ENCODE measurements at places on chromosomes 1 and 21. TPM values are rescaled to one million over a fixed set of nuclear protein-coding genes. Genes with fewer than 3 reads are reported as not detected.
A peak's percentile ranks its signal among the peaks of the same experiment; 100 is the strongest.

GRCh38 chr1:58883037-58883887 is 99.4 kb upstream of the JUN start:
- H3K36me3 ChIP-seq, result no peaks in the 10 kb centered on the region
- H3K27ac ChIP-seq, result peak overlapping the region; percentile 31
- peaks cover 10% of the 10 kb centered on the region for H3K27me3 ChIP-seq
- no peak for ATAC-seq
- peaks cover 10% of the 10 kb centered on the region for H3K4me1 ChIP-seq

GRCh38 chr1:244325056-244325758 is 126.5 kb downstream of the ADSS2 start:
- H3K27me3 ChIP-seq, result no peaks in the 10 kb centered on the region
- H3K36me3 ChIP-seq, result no peaks in the 10 kb centered on the region
- H3K27ac ChIP-seq, result peak overlapping the region; percentile 97
- ATAC-seq, result peak; percentile 69
- H3K4me1 ChIP-seq, result peaks cover 17% of the 10 kb centered on the region

- no peak overlapping the region for H3K27ac ChIP-seq
- ATAC-seq, result no peak
- H3K4me3 ChIP-seq, result no peak overlapping the region
- H3K36me3 ChIP-seq, result peaks cover 66% of the 10 kb centered on the region
These were observed 84.2 kb downstream of the RABGAP1L start for GRCh38 chr1:174243451-174244000.

GRCh38 chr1:179034720-179035119 is 9.0 kb downstream of the FAM20B start:
- peak; percentile 76 for ATAC-seq
- H3K27me3 ChIP-seq, result no peaks in the 10 kb centered on the region
- H3K4me1 ChIP-seq, result peaks cover 59% of the 10 kb centered on the region
- H3K27ac ChIP-seq, result peak overlapping the region; percentile 86
- peak overlapping the region; percentile 58 for H3K4me3 ChIP-seq

DNA sequence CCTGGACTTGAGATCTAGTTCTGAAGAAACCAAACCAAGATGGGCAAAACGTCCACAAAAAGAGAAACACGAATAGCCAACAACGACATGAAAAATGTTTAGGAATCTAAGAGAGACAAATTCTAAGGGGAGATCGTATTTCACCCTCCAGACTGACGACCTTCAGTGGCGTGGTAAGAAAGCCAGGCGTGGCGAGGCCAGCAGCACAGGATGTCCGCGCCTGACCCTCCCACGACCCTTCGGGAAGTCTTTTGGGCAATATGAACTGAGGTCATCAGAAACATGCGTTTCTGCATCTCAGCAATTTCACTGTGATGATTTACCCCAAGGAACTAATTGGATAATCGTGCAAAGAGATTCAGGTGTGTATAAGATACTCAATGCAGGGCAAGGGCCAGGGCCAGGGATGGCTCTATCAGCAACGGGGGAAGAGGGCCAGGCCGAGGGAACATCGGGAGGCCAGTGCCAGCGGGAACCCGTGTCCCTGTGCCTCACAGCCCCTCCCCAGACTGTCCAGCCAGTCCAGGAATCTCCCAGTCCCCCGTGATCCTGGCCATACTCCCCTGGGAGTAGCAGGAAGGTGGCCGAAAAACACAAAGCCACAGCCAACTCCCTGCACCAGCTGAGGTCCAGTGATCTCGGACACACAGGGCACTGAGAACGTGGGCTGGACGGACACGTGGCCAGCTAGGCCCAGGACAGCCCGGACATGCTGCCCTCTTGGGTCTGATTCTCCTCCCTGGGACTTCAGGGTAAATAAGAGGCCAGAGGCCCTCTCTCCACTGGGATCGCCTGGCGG is 53.6 kb upstream of the ADARB1 start:
- no peak overlapping the region for H3K27ac ChIP-seq
- H3K4me1 ChIP-seq, result peaks cover 5% of the 10 kb centered on the region
- no peak overlapping the region for H3K4me3 ChIP-seq
- H3K36me3 ChIP-seq, result peaks cover 7% of the 10 kb centered on the region
- peaks cover 22% of the 10 kb centered on the region for H3K27me3 ChIP-seq

- H3K27me3 ChIP-seq, result peaks cover 15% of the 10 kb centered on the region
- H3K27ac ChIP-seq, result no peak overlapping the region
- H3K36me3 ChIP-seq, result no peaks in the 10 kb centered on the region
These were observed 8.3 kb upstream of the GPR89B start for GRCh38 chr1:147919896-147920295.

DNA sequence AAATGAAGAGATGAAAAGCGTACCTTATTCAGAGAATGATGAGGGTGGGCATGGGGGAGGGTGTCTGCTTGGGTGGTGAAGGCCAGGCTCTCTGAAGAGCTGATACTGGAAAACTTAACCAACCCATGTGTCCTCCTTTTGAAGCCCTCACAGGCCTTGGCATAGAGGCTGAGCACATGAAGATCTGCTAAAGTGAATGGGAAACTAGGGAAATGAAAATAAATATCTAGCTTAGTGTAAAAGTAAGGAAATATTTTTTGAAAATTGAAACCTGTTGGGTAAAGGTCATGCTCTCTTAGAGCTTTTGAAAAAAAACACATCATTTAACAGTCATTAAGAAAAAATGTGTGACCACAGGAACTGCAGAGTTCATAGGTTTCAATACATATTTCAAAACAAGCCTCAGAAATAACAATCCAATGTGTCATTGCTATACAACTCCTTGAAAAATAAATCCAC is 40.5 kb upstream of the RALGPS2 start:
- ATAC-seq, result peak; percentile 34
- H3K4me1 ChIP-seq, result no peaks in the 10 kb centered on the region
- no peak overlapping the region for H3K4me3 ChIP-seq
- H3K27ac ChIP-seq, result no peak overlapping the region
- H3K36me3 ChIP-seq, result no peaks in the 10 kb centered on the region
- peaks cover 19% of the 10 kb centered on the region for H3K27me3 ChIP-seq

- H3K4me3 ChIP-seq, result no peak overlapping the region
- no peaks in the 10 kb centered on the region for H3K36me3 ChIP-seq
- H3K27ac ChIP-seq, result no peak overlapping the region
- H3K4me1 ChIP-seq, result peaks cover 9% of the 10 kb centered on the region
These were observed 35.3 kb upstream of the ACTRT2 start for GRCh38 chr1:2985694-2986548.

DNA sequence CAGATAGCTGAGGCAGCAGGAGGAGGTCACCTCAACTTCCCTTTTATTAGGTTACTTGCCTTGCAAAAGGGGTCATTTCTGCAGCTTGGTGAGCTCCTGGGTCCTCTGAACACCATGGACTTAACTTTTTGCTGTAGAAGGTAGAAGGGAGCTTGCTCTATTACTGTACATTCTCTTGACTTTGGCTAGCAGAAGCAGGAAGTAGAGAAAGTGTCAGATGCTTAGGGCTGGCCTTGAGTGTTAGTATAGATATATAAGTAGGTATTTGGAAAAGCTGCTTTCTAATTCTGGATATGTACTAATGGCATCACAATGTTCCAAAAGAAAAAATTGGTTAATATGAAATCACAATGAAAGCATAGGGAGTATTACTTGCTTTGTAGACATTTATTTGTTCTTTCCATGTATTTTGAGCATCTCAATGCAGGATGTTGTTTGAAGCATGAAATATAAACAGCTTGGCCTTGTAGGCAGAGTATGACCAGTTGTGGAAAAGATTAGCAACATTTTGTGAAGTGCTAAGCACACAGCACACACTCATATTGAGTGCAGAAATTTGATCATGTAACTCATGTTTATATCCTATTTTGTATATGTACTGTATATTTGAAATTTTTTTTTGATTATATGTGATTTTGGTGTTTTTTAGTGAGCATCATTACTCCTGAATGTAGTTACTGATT is 108.8 kb downstream of the DYRK1A start:
- no peaks in the 10 kb centered on the region for H3K27me3 ChIP-seq
- ATAC-seq, result no peak
- peaks cover 32% of the 10 kb centered on the region for H3K4me1 ChIP-seq
- H3K4me3 ChIP-seq, result no peak overlapping the region

- no peaks in the 10 kb centered on the region for H3K27me3 ChIP-seq
- no peaks in the 10 kb centered on the region for H3K36me3 ChIP-seq
- H3K27ac ChIP-seq, result peak overlapping the region; percentile 94
- H3K4me3 ChIP-seq, result peak overlapping the region; percentile 93
- H3K4me1 ChIP-seq, result peaks cover 10% of the 10 kb centered on the region
These were observed 46.7 kb downstream of the H3-3A start for GRCh38 chr1:226108935-226109828.

- no peak overlapping the region for H3K27ac ChIP-seq
- ATAC-seq, result no peak
- peaks cover 16% of the 10 kb centered on the region for H3K27me3 ChIP-seq
- no peak overlapping the region for H3K4me3 ChIP-seq
These were observed 46.8 kb downstream of the ELAVL4 start for GRCh38 chr1:50155541-50155940.

GRCh38 chr1:171772312-171772711 is 9.1 kb upstream of the METTL13 start:
- no peak overlapping the region for H3K27ac ChIP-seq
- ATAC-seq, result no peak
- no peak overlapping the region for H3K4me3 ChIP-seq
- H3K4me1 ChIP-seq, result peaks cover under 1% of the 10 kb centered on the region
- no peaks in the 10 kb centered on the region for H3K36me3 ChIP-seq

DNA sequence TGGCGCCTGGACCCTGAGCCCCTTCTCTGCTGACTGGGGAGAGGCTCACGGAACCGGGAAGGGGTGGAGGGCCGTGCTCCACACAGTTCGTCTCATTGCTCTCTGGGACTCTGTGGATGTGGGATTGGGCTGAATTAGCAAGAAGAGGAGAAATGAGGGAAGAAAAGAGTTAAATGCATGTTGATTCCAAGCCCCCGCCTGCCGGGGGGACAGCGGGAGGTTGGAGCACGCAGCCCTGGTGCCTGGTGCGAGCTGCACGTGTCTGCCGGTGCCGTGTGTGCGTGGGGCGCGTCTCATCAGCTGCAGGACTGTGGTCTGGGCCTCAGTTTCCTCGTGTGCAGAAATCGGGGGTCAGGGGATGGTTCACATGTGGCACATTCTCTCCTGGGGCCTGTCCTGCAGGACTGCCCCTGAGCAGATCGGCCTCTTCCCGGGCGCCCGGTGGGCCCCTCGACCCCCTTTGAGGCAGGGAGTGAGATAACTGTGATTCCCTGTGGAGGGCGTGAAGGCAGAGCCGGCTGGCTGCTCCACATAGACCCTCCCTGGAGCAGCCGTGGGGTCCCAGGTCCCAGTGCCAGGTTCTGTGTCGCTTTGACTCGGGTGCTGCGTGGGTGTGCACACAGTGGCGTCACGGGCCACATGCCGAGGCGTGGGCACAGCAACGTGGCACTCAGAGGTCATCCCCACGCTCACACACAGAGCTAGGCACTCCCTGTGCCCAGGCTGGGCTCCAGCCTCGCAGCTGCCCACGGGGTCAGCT is 11.4 kb downstream of the SAMD11 start:
- peaks cover 14% of the 10 kb centered on the region for H3K27me3 ChIP-seq
- H3K4me1 ChIP-seq, result no peaks in the 10 kb centered on the region
- no peak overlapping the region for H3K27ac ChIP-seq
- ATAC-seq, result no peak

- H3K27me3 ChIP-seq, result no peaks in the 10 kb centered on the region
- no peaks in the 10 kb centered on the region for H3K4me1 ChIP-seq
- no peaks in the 10 kb centered on the region for H3K36me3 ChIP-seq
These were observed 386.2 kb upstream of the ADGRL2 start for GRCh38 chr1:81414488-81415015.

DNA sequence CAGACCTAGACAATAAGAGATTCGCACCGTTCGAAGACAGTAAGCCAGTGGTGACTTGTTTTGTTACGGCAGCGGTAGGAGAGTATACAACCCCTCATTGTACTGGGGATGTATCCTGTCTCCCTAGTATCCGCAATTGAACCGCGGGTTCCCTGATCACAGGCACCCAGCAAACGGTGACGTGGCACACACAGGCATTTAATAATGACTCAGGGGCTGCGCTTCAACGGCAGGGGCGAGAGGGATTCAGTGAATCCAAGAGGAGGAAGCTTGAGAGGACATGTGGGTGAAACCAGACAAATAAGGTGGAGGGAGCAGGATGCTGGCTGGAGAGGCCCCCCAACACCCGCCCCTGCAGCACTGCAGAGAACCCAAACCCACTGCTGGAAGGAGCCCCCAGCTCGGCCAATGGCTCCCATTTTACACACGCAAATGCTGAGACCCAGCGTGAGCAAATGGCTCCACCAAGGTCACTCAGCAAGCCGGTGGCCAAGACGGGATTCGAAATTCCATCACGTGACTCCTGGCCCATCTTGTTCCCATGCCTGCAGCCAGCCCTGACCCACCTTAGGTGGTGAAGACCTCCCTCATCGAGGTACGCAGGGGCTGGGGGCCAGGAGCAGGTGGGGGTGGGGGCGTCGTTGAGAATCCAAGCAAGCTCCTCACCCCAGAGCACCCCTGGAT is 149.9 kb downstream of the SYF2 start:
- H3K4me3 ChIP-seq, result no peak overlapping the region
- no peaks in the 10 kb centered on the region for H3K4me1 ChIP-seq
- no peaks in the 10 kb centered on the region for H3K36me3 ChIP-seq
- peak overlapping the region; percentile 64 for H3K27ac ChIP-seq
- ATAC-seq, result no peak
- no peaks in the 10 kb centered on the region for H3K27me3 ChIP-seq

DNA sequence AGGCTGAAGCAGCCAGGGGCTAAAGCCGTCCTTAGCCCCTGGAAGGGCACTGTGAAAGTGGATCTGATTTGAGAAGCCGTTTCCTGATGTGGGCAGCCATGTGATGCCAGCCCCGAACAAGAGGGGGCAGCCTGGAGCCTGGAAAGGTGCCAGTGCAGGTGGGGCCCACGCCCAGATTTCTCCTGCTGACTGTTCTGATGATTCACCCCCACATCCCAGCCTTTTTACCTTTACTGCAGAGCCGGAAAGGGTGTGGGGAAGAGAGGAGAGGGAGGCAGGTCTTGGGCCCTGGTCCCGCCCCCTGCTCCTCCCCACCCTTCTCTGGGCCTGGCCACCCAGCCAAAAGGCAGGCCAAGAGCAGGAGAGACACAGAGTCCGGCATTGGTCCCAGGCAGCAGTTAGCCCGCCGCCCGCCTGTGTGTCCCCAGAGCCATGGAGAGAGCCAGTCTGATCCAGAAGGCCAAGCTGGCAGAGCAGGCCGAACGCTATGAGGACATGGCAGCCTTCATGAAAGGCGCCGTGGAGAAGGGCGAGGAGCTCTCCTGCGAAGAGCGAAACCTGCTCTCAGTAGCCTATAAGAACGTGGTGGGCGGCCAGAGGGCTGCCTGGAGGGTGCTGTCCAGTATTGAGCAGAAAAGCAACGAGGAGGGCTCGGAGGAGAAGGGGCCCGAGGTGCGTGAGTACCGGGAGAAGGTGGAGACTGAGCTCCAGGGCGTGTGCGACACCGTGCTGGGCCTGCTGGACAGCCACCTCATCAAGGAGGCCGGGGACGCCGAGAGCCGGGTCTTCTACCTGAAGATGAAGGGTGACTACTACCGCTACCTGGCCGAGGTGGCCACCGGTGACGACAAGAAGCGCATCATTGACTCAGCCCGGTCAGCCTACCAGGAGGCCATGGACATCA is at the start of gene SFN:
SFN (plus strand) TSS at position 369 of the 904 bp plus-strand sequence; CDS start at position 433, 64 bp downstream.
- H3K27ac ChIP-seq, result peak within 1 kb of the TSS; percentile 85
- H3K4me1 ChIP-seq, result peaks cover 23% of the 10 kb centered on the region
- H3K27me3 ChIP-seq, result no peaks in the 10 kb centered on the region
- peak within 1 kb of the TSS; percentile 87 for H3K4me3 ChIP-seq
- no peaks in the 10 kb centered on the region for H3K36me3 ChIP-seq

- H3K4me3 ChIP-seq, result no peak overlapping the region
- no peak for ATAC-seq
- H3K4me1 ChIP-seq, result peaks cover 5% of the 10 kb centered on the region
- no peaks in the 10 kb centered on the region for H3K36me3 ChIP-seq
- peaks cover 17% of the 10 kb centered on the region for H3K27me3 ChIP-seq
These were observed 63.5 kb upstream of the DIRAS3 start for GRCh38 chr1:68113966-68114365.

SHISAL2A gene
- total RNA-seq, result 7.1 TPM

SH2D5 gene
- not detected for total RNA-seq

STYXL2 gene
- total RNA-seq, result not detected

RORC gene
- total RNA-seq, result 39.5 TPM

UBE2U gene
- not detected for total RNA-seq

KRTAP13-2 gene
- total RNA-seq, result not detected

SMCP gene
- not detected for total RNA-seq

PDZK1IP1 gene
- not detected for total RNA-seq
